ENCODE measurements at places on chromosomes 3 and 15. TPM values are rescaled to one million over a fixed set of nuclear protein-coding genes. Genes with fewer than 3 reads are reported as not detected.

OIP5 gene
- 3.1 TPM for polyA plus RNA-seq

CLDN1 gene
- 2.6 TPM for polyA plus RNA-seq

TUSC7 gene
- not detected for polyA plus RNA-seq

ARRDC4 gene
- 16.2 TPM for polyA plus RNA-seq

SLC7A14 gene
- polyA plus RNA-seq: 0.23 TPM

GHSR gene
- not detected for polyA plus RNA-seq

SCAANT1 gene
- 1.0 TPM for polyA plus RNA-seq

SRP14 gene
- 295 TPM for polyA plus RNA-seq

KCNMB3 gene
- 4.7 TPM for polyA plus RNA-seq

SERPINI2 gene
- polyA plus RNA-seq: 0.20 TPM

CFAP161 gene
- 0.37 TPM for polyA plus RNA-seq

RBP2 gene
- 0.32 TPM for polyA plus RNA-seq

CELF6 gene
- polyA plus RNA-seq: 1.7 TPM

ANKRD34C gene
- polyA plus RNA-seq: not detected

TMEM89 gene
- not detected for polyA plus RNA-seq

XIRP1 gene
- polyA plus RNA-seq: 265 TPM

Measured in forelimb muscle (tissue), 1 donor.